ENCODE measurements at places on chromosomes 13 and 19. TPM values are rescaled to one million over a fixed set of nuclear protein-coding genes. Genes with fewer than 3 reads are reported as not detected.
A peak's percentile ranks its signal among the peaks of the same experiment; 100 is the strongest.

KLK3 gene
- total RNA-seq = not detected

DAND5 gene
- total RNA-seq = 0.13 TPM

METTL21C gene
- not detected for total RNA-seq

PEG3 gene
- total RNA-seq = 6.9 TPM

KCNN4 gene
- 21.5 TPM for total RNA-seq

DNA sequence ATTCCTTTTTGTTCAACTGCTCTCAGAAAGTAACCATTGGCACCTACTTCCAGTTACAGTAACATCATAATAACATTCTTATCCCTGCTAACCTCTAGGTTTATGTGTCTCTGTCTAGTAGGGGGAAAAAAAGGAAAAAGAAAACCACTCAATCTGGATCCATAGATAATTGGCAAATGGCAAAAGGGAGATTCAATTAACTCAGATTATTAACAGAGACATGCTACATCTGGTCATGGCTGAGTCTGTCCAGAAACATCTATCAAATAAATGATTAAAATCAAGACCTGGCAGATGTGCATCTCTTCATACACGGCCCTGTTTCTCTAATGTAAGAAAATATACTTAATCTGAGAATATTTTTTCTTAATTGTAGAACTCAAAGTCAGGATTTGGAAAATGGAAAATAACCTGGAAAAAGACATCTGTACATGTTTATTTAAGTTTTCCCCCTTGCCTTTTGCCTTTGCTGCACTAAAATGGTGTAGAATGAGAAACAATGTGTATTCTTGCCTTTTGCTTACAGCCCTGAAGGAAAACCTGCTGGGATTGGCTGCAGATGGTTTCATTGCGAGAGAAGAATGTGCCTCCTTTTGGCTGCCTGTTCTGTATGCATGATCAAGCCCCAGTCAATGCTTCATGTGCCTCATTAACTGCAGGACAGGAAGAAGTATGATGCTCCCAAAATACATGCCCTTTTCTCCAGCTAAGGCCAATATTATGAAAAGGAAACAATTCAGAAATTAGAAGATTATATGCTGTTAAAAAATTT, 921.6 kb upstream of the PCDH20 start:
- DNase-seq = no peak
- H3K27ac ChIP-seq = no peak overlapping the region
- H3K36me3 ChIP-seq = no peaks in the 10 kb centered on the region
- no peaks in the 10 kb centered on the region for H3K4me1 ChIP-seq
- H3K4me3 ChIP-seq = no peak overlapping the region

- no peaks in the 10 kb centered on the region for H3K27me3 ChIP-seq
- no peak overlapping the region for H3K4me3 ChIP-seq
- H3K4me1 ChIP-seq = peaks cover 2% of the 10 kb centered on the region
- H3K27ac ChIP-seq = no peak overlapping the region
- DNase-seq = no peak
Measured at GRCh38 chr13:97570442-97570841, 136.5 kb downstream of the RAP2A start.

- H3K4me1 ChIP-seq = no peaks in the 10 kb centered on the region
- H3K4me3 ChIP-seq = no peak overlapping the region
- H3K27me3 ChIP-seq = no peaks in the 10 kb centered on the region
- DNase-seq = no peak
- H3K27ac ChIP-seq = no peak overlapping the region
Measured at GRCh38 chr13:27338816-27339215, 68.2 kb downstream of the RASL11A start.

CASP14 gene
- total RNA-seq = not detected

CLEC17A gene
- total RNA-seq = not detected

MEIOSIN gene
- total RNA-seq = not detected

GRCh38 chr13:23752111-23753001, 136.8 kb downstream of the MIPEP start:
- H3K4me3 ChIP-seq = no peak overlapping the region
- H3K36me3 ChIP-seq = no peaks in the 10 kb centered on the region
- peaks cover 17% of the 10 kb centered on the region for H3K4me1 ChIP-seq
- no peaks in the 10 kb centered on the region for H3K27me3 ChIP-seq
- H3K27ac ChIP-seq = peak overlapping the region; percentile 54
- no peak for DNase-seq

GRCh38 chr13:40515702-40516101, 150.7 kb downstream of the FOXO1 start:
- H3K36me3 ChIP-seq = no peaks in the 10 kb centered on the region
- no peaks in the 10 kb centered on the region for H3K27me3 ChIP-seq
- H3K4me1 ChIP-seq = no peaks in the 10 kb centered on the region
- no peak overlapping the region for H3K27ac ChIP-seq
- no peak overlapping the region for H3K4me3 ChIP-seq

DNA sequence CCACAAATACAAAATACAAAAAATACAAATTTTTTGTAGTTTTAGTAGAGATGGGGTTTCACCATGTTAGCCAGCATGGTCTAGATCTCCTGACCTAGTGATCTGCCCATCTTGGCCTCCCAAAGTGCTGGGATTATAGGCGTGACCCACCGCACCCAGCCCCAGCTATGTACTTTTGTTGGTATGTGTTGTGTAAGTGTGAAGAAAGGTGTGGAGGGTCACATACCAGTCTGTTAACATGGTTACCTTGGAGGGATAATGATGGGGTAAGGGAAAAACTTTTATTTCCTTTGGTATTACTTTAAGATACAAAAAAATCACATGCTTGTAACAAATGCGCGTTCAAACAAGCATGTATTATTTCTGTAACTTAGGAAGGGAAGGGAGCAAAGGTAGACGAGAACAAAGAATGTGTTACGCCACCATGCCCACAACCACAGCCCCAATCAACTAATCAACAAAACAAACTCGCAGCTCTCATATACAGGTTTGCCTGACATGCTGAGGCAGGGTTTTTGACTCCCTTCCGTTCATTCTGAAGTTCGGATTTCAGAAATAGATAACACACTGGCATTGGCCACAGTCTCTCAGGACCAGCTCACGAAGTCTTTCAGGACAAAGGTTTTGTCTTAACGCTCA, 13.5 kb upstream of the VWA8 start:
- H3K27ac ChIP-seq = no peak overlapping the region
- no peak for DNase-seq
- no peaks in the 10 kb centered on the region for H3K36me3 ChIP-seq
- H3K4me1 ChIP-seq = no peaks in the 10 kb centered on the region

GRCh38 chr19:55355213-55355821, 798 bp upstream of the COX6B2 start:
- no peak for DNase-seq
- H3K27ac ChIP-seq = no peak overlapping the region
- H3K36me3 ChIP-seq = no peaks in the 10 kb centered on the region
- no peak overlapping the region for H3K4me3 ChIP-seq
- H3K4me1 ChIP-seq = peaks cover 7% of the 10 kb centered on the region

ERF gene
- 55.0 TPM for total RNA-seq

DNA sequence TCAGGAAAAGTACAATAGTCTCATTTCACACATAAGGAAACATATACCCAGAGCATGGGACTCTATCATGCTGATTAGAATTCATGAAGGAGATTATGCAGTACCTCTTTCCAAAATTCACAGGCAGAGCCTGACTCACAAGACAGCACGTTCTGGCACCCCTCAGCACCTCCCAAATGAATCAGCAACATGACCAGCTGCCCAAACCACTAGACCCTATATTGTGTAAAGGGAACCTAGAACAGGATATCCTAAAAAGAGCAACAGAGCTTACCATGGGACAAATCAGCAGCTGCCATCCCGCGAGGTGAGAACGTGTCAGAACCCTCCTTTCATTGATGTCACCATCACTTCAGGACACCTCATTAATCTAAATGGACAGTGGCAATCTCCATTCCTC, 2.5 kb downstream of the ZNF426 start:
- no peak overlapping the region for H3K27ac ChIP-seq
- no peak overlapping the region for H3K4me3 ChIP-seq
- peaks cover 60% of the 10 kb centered on the region for H3K36me3 ChIP-seq
- no peaks in the 10 kb centered on the region for H3K27me3 ChIP-seq

- no peak overlapping the region for H3K27ac ChIP-seq
- H3K4me3 ChIP-seq = no peak overlapping the region
- no peaks in the 10 kb centered on the region for H3K36me3 ChIP-seq
- H3K4me1 ChIP-seq = no peaks in the 10 kb centered on the region
Measured at GRCh38 chr13:103003631-103004030, 62.6 kb downstream of the SLC10A2 start.
